ENCODE measurements at places on chromosomes 2 and 18.
A peak's percentile ranks its signal among the peaks of the same experiment; 100 is the strongest.

DNA sequence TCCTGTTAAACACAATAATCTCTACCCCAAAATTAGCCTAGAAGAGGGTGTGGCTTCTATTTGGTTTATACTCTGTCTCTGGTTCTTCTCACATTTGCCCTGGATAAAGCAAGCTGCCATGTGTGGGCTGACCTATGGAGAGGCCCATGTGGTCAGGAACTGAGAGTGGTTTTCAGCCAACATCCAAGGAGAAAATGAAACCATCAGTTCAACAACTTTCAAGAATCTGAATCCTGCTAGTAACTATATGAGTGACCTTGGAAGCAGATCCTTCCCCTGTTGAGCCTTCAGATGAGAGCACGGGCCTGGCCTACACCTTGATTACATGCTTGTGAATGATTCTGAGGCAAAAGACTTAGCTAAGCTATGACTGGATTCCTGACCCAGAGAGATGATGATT, 11.5 kb upstream of the TRIB2 start:
- DNase-seq, result no peak

DNA sequence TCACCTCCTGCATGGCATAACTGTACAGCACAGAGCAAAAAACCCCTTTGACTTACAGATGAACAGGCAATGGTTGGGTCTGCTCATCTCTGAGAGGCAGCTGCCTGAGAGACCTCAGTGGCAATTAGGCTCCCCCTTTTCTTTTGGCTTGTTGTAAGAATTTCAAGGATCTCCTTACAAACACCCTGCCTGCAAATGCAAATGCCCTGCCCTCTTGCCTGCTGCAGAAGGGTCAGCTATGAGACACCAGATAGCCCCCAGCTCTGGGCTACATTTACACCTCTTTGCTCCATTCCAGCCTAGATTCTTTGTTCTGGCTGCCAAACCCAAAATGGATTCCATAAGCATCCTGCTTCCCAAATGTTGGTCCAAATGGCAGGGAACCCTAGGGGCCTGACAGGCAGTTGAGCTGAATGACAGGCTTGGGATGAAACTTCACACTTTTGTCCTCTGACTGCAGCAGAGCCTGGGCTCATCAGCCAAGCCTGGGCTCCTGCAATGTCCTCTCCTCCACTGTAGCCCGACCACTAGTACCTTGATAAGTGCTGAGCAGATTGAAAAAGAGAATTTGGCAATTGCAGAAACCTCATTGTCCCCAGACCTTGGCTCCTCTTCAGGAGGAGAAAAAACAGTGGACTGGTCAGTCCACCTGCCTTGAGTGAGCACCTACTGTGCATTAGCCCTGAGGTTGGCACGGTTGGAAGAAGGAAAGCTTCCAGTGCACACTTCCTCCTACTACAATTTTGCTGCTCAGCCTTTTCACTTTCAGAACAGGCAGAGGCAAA, 678.3 kb downstream of the BCL11A start:
- no peak for DNase-seq

GRCh38 chr2:44671916-44672315, 269.6 kb upstream of the SIX3 start:
- no peak for DNase-seq

GRCh38 chr18:9333441-9334328, 888 bp upstream of the TWSG1 start:
- DNase-seq, result no peak

DNA sequence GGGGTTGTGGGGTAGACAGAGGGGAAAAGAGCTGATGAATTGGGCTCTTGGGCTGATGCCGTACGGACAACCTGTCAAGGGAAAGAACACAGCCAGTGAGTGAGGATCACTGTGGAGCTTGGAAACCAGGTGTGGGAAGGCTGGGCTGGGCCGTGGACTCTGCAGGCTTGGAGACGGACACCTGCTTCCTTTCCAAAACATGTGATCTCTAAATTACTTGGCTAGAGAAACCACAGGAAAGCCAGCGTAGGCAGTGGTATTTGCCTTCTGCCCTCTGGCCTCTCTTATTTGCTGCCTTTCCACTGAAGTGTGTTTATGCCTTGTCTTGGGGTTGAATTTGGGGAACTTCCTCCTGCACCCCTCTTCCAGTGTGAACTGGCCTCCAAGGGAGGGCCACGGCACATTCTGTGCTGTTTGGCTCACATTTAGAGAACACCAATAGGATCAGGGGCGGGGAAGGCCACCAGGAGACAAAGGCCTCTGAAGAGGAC, 267.7 kb downstream of the PRKCE start:
- DNase-seq, result no peak

DNA sequence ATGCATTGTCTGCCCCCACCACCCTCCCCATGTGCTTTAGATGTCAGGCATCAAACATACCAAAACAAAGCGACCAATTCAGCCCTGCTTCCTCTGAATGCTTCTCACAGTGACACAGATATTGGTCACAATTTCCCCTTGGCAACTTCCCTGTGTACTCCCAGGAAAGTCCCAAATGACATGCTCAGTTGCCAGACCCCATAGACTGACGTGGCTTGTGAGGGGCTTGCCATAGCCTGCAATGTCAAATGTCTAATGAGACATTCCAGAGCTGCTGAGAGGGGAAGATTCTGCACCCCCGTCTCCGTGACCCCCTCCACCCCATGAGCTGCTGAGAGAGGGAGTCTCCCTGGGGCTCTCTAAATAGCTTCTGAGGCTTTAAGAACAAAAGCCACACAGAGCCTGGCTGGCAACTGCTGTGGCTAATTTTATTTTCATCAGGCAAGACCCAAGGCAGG, 47.3 kb downstream of the RFTN2 start:
- peak; percentile 91 for DNase-seq

- DNase-seq, result no peak
Observed at GRCh38 chr18:73590950-73591349, 556.7 kb downstream of the FBXO15 start.

GRCh38 chr2:643334-643733, 33.9 kb downstream of the TMEM18 start:
- DNase-seq, result no peak

DNA sequence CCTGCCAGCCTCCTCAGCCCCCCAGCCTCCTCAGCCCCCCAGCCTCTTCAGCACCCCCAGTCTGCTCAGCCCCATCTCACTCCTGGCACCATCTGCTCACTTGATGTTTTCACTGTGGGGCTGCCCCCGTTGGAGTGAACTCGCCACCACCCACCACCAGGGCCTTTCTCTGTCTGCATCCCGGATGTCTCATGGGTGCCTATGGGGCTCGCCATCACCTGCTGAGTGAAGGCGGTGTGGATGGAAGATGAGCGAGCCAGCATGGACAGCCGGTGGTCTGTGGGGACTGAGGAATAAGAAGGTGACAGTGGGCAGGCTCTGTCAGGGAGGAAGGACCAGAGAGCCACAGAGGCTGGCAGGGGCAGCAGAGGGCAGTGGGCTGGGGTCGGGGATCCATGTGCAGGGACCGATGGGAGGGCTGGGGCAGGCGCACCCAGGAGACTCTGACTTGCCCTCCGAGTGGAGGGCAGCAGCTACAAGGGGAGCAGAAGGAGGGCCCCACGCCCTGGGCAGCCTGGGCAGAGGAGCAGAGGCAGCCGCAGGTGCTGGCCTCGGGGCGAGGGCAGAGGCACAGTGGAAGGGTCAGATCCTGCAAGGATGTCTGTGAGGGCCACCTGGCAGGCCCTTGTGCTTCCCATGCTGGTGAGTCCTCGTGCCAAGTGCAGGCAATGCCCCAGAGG, 74.7 kb upstream of the ODC1 start:
- DNase-seq, result no peak

- no peak for DNase-seq
Observed at GRCh38 chr2:145136702-145137101, 616.8 kb upstream of the ZEB2 start.

GRCh38 chr2:26975102-26975501, 4.7 kb downstream of the MAPRE3 start:
- no peak for DNase-seq

DNA sequence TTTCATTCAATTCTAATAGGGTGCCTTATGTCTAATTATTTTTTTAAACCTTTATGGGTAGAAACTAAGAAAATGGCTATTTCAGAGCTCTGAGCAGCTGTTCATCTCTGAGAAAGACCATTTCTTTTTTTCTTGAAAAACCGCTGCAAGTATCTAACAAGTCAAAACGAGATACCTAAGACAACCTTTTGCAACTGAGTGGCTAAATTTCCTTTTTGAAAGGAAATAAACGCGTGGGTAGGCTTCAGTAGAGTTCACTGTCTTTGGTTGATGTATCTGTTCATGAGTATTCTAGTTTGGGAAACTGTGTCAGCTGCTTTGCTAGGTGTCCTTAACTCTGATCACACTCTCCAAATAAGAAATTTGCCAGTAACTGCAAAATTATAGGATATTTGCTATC, 104.3 kb upstream of the LINC00305 start:
- no peak for DNase-seq

GRCh38 chr2:160429248-160430000, 64.2 kb downstream of the RBMS1 start:
- DNase-seq, result peak; percentile 17

Data from Ammon's horn (tissue), 1 donor.